ENCODE measurements at places on chromosomes 16 and 17.

DNA sequence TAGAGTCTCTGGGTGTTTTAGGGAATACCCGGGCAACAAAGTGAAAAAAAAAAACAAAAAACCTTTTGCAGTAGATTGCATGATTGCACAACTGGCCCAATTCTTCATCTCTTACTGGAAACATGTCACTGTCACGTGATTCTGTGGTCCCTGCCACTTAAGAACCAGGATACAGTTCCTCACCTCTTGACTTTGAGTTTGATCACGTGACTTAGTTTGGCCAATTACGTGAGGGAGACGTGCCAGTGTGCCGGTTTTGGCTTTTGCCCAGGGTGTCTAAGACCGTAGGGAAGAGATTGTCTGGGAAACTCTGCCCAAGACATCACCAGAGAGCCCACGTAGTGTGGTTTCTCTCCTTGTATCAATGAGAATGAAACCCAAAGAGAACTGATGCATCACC, 88.7 kb downstream of the GRIN2A start:
- no peak for DNase-seq

- no peak for DNase-seq
Observed at GRCh38 chr17:40311575-40311974, 2.6 kb downstream of the RARA start.

GRCh38 chr16:12170103-12171040, 193.8 kb downstream of the SNX29 start:
- no peak for DNase-seq

DNA sequence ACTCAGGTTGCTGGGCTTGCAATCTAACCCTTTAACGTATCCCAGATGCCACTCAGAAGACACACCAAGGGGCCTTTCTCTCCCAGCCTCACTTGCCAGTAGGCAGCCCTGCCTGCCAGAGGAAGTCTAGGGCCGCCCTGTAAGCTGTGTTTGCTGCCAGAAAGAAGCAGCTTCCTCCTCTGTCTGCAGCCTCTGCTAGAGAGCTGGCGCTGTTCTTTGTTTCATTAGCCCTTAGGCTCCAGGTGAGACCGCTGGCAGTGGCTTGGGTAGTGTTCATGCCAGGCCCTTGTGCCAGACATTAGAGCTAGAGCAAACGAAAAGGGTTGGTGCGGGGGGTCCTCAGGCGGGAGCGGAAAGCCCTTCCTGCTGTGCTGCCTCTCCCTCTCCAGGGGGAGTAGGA, 8.9 kb downstream of the CTRL start:
- no peak for DNase-seq

GRCh38 chr17:53626286-53626685, 196.4 kb upstream of the KIF2B start:
- no peak for DNase-seq

DNA sequence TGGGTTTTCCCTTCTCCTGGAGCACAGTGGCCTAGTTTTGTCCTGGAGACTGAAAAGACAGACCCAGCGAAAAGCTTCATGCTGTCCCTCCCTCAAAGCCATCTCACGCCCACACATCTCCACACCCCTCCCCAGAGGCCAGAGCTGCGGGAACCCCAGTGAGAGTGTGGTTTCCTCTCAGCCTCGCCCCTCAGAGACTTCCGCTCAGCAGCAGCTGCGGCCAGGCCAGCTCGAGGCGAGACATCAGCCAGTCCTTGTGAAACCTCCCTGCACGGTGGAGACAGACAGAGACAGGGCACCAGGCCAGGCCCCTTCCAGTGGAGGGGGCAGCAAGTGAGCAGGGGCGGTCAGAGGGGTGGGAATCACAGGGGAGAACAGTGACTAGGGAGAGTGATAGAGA, 77.0 kb upstream of the TNRC6C start:
- peak; percentile 87 for DNase-seq

DNA sequence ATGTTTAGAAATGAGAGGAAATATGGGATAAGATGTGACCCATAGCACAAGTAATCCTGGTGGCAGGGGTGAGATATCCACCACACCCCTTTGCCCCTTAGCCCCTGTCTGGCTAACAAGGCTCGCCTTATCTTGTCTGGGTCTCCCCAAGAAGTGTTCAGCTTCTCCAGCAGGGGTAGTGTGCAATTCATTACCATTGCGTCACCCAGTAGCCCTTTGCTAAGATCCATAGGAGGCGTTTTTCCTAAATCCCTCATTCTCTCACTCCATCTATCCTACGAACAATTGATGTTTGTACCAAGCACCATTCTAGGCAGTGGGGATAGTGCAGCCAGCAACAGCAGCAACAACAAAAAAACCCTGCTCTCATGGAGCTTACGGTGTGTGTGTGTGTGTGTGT, 30.8 kb downstream of the CCDC42 start:
- DNase-seq = no peak

GRCh38 chr16:10751291-10751697, 7.7 kb downstream of the NUBP1 start:
- no peak for DNase-seq

DNA sequence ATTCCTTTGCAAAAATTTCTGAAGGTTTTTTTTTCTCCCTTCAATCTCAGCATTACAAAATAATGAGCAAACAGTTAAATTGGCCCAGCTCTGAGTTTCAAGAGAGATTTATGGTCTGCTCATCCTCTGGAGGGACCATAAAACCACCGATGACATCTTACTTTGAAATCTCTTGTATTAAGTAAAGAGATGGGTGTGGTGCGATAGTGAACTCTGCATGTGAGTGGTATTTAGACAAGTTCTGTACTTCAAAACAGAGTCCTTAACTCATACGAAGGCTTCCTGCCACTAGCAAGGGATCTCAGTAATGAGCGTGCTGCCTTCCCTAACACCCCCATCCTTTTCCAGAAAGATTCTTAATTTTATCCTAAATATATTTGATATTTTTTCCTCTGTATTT, 2.1 kb downstream of the FAM20A start:
- no peak for DNase-seq

GRCh38 chr17:55054429-55054828, 85.9 kb downstream of the STXBP4 start:
- no peak for DNase-seq

- no peak for DNase-seq
Observed at GRCh38 chr17:11880714-11881113, 116.6 kb downstream of the ZNF18 start.

- no peak for DNase-seq
Observed at GRCh38 chr16:53952215-53953208, 248.6 kb downstream of the FTO start.

DNA sequence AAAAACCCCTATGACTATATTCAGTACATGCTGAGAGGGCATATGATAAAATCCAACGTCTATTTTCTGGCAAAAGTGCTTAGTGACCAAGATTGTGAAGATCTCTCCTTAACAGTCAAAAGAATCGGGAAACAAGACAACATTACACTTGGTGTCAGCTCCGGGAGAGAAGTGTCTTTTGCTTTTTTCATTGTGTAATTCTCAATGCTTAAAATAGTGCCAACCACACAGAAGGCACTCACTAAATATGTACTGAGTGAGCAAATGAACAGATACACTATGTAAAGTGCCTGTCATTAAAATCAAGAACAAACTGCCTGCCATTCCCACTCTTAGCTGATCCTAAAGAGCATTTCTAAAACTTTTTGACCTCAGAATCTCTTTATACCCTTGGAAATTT, 34.1 kb downstream of the VPS53 start:
- no peak for DNase-seq

GRCh38 chr16:80015566-80015965, 415.0 kb upstream of the MAF start:
- no peak for DNase-seq

- no peak for DNase-seq
Observed at GRCh38 chr17:78922816-78923498, 2.2 kb downstream of the TIMP2 start.

DNA sequence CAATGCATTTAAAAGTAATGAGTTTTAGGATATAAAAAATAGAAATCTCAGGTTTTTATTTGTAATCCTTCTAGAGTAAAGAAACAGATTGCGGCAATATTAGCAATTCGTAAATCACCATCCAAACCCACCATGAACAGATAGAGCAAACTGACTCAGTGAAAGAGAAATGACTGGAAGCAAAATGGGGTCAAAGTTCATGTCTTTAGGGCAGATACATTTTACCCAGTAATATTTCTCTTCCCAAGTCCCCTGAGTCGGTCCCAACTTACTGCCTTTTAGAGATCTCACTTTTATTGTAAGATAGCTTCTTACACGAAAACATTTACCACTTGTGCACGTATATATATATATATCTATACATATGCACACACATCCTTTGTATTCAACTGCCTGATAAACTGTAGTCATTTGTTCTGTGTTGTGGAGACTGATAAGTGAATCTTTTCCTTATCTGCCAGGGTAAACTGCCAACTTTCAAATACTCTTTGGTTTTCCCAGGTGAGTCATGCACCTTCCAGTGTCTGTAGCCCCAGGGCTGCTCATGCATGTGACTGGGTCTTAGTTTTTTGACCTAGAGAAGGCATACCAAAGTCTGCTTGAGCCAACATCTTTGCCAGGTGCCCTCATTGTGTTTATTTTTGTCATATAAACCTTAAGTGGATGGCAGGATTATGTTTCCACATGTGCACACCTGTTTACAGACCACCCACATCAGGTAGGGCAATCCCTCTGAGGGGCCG, 7.8 kb upstream of the IRF8 start:
- no peak for DNase-seq

DNA sequence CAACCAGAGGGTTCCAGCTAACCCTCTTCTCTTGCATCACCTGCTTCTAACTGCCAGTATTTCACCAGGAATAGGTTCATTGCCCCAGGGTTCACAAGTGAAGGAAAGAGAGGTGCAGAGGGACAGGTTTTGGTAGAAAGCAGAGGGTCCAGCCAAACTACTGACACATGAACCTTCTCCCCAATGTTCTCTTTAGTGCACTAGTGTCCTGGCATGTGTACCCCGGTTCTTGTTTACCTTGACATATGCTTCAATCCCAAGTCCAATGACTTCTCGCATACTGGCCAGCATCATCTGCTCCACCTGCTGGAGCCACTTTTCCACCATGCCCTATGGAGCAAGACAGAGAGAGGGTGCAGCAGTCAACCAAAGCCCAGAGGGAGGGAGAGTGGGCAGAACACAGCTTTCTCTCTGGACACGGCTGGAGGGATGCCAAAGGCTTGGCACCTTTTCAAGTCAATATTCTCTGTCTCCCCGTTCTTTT, 90.6 kb downstream of the DNAH3 start:
- DNase-seq = no peak

- no peak for DNase-seq
Observed at GRCh38 chr16:3782566-3782965, 65.2 kb upstream of the TRAP1 start.

DNA sequence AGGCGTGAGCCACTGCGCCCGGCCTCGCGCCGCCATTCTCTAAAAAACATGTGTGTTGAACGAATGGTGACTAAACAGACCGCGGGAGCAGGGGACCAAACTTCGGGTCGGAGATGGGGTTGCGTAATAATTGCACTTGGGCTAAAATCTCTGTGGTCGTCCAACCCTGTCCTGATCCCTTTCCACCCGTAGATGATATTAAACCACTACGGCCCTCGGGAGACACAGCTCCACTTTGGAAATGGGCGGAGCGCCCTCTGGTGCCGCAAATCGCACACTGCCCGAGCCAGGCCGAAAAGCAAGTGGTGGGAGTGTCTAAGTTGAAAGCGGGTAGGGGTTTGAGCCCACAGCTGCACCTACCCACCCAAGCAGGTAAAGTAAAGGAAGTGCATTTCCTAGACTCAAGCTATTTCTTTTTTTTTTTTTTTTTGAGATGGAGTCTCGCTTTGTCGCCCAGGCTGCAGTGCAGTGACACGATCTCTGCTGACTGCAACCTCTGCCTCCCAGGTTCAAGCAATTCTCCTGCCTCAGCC, 17.0 kb downstream of the CAVIN1 start:
- peak; percentile 90 for DNase-seq

GRCh38 chr17:3964203-3965117, at the start of gene ATP2A3:
Gene ATP2A3 (minus strand): TSS chr17:3964437. CDS start chr17:3964291, 146 bp downstream.
- DNase-seq = peak; percentile 79

- DNase-seq = no peak
Observed at GRCh38 chr16:77049577-77049976, 141.4 kb upstream of the MON1B start.

GRCh38 chr16:9125658-9126505, 34.4 kb downstream of the HAPSTR1 start:
- DNase-seq = no peak

GRCh38 chr16:19879241-19879792, 5.3 kb downstream of the GPRC5B start:
- DNase-seq = no peak

GRCh38 chr17:72640415-72641165, 451.9 kb downstream of the SLC39A11 start:
- no peak for DNase-seq

DNA sequence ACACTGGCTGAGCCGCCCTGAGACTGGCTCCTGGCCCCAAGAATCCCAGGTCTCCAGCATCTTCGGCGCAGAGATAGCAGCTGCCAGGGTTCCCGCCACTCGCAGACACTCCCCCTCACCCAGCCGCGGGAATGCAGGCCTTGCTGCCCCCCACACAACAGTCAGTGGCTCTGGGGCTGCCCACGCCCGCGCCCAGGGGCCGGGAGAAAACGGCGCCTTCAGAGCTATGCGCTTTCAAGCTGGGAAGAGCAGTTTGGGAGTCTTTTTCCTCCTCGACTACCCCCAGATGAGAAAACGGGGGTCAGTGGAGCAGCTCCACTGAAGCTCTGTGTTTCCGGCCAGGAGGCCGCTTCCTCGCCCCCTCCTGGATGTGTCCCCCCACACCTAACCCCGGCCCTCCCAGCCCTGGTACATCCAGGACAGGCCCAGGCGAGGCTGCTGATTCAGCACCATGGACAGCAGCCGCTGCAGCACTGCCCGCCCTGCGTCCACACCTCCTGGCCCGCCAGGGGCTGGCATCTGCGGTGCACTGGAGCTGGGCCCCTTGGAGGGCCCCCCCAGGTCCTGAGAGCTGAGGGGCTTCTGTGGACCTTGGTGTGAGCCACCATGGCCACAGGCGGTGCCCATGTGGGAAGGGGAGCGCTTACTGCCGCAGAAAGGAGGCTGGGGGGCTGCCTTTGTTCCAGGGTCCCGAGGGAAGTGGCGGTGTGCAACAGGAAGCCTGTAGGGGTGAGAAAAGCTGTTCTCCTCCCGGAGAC, 35.7 kb downstream of the CACNA1H start:
- DNase-seq = peak; percentile 37

DNA sequence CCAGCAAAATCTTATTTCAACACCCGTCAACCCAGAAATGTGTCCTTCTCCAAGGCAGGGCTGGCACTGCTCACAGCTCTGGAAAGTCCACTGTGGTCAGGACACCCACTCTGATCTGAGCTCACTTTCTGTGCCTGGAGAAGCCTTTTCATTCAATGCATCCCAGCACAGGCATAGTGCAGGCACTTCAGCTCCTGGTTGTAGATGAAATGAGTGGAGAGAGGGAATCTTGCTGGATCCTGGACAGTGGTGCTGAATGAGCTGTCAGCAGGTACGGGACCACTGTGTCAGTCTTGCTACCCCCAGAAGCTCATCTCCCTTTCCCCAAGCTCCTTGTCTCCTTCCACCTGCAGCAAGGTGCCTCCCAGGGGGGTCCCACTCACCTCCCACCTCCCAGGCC, 86.1 kb upstream of the SALL1 start:
- DNase-seq = no peak

Data from stimulated activated effector memory CD8-positive, alpha-beta T cell treated with anti-CD3 and anti-CD28 coated beads, Interleukin-12 subunit alpha, Interleukin-12 subunit beta, amount 100 ng/mL, for 72 hours (primary cell).